ENCODE measurements at places on chromosomes 11 and 22.

DNA sequence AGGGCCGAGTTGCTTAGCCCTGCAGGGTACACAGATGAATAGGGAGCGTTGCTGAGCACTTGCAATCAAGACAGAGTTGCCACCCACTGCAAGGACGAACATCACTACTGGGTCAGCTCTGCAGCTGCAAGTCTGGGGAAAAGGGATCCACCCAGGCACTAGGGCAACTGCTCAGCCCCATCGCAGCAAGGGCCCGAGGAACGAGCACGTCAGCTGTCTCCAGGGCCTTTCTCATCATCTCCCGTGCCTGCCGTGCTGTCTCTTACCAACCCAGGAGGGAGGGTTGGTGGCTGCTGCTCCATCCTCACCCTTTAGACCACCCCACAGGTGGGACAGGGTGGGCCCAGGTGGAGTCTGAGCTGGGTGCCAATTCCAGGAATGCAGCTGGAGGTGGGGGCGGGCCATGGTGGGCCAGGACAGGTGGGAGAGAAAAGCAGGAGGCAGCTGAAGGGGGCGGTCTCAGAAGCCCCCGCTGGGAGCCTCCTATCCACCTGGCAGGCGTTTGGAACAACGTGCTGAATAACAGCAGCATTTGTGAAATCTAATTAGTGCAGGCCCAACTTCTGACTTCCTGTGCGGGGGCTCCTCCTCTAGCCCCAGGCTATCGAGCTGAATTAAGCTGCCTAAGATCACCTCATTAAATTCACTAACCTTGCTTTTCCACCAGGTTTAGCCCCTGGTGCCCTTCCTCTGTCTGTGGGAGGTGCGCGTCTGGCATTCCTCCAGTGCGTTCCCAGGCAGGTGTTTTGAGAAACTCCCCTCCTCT, 252.5 kb downstream of the ST3GAL4 start:
- DNase-seq: no peak

- DNase-seq: no peak
Measured at GRCh38 chr11:90722552-90723190, 499.8 kb upstream of the CHORDC1 start.

DNA sequence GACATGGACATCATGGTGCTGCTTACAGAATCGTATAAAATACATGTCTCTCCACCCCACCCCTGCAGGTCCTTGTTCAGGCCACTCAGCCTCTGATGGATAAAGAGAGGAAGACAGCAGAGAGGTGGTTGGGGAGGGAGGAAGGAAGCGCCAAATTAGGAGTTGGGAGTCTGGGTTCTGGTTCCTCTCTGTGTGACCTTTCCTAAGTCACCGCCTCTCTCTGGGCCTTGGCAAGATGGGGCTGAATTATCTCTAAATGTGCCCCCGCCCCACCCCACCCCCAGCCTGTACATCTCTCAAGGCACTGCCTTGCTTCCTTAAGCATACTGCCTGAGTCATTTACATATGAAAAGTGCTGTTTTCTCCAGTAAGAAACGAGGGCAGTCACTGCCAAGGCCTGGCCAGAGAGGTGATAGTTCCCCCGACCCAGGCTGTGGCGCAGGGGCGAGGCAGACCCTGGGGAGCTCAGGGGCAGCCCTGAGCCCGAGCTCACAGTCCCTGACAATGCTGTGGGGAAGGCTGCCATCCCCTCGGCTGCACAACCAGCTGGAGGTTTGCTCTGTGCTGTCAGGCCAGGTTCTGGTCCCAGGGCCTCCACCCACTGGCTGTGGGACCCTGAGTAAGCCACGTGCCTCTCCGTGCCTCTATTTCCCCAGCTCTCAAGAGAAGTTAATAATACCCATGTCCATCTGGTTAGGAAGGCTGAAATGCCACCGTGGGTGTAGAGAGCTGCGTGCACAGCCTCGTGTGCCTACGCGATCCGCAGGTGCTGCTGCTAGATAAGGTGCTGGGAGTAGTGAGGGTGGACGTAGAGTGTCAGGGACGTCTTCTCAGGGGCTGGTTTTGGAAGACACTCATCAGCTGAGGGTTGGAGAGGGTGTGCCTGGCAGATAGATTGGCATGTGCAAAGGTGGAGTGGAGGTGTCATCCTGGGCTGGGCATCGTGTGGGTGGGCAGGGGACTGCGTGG, 55.3 kb downstream of the CACNA1I start:
- DNase-seq: peak; percentile 43

DNA sequence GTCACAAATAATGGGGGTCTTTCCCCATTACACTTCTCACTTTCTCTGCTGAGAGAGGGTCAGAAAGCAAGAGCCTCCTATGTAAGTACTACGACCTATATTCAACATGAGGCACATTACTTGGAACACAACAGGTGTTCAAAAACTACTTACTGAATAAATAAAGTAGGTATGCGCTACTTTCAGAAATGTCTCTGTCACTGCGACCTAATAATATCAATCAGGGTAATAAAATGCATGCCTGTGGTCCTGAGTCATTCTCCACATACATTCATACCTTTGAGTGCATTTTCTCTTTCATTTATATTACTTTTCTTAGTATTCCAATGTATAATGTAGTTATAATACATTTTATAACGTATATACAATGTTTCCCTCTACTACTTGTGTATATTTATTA, 838.9 kb downstream of the DLG2 start:
- DNase-seq: no peak

DNA sequence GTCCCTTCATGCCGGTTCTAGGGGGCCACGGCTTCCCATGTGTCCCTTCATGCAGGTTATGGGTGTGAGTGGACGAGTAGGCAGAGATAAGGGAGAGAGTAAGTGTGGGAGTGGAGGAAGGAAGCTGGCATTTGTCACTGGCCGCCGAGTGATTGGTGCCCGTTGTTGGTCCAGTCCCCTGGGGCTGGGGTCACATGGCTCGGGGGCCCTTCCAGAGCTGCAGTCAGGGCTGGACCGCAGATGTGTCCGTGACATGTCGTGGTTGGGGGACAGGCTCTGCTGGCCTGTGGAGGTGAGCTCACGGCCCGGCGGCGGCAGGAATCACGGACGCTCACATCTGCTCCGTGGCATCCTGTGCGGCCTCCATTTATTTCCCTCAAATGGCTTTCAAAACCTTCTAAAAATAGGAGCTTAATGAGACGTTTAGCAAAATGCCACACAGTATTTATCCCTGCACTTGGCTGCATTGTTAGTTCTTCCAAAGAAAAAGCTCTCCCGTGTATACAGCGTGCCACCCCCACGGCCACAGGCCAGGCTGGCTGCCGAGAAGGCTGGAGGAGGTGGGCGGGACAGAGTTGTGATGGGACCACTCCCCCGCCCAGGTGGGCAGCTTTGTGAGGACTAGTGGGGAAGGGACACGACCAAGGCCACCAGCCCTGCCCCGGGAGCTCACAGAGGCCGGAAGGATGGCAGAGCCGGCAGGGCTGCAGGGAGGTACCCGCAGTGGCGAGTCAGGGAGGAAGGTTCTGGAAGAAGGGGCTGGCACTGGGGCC, 386.7 kb downstream of the TBC1D22A start:
- no peak for DNase-seq

DNA sequence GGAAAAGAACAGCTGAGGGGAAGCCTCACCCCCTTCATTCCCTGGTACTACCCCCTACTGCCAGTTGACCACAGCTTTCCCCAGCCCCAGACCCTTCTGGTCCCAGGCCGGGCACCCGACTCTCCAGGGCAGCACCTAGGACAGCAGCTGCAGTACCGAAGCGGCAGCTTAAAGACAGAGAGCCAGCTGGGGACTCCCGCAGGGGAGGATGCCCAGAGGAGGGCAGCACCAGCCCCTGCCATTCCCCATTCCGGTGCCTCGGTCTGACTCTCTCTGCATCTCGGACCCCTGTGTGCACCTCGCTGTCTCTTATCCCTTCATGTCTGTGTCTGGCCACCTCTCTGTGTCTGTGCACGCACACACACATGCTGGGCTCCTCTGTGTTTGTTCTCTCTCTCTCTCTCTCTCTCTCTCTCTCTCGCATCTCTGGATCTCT, 9.4 kb downstream of the IGSF9B start:
- DNase-seq: peak; percentile 67

DNA sequence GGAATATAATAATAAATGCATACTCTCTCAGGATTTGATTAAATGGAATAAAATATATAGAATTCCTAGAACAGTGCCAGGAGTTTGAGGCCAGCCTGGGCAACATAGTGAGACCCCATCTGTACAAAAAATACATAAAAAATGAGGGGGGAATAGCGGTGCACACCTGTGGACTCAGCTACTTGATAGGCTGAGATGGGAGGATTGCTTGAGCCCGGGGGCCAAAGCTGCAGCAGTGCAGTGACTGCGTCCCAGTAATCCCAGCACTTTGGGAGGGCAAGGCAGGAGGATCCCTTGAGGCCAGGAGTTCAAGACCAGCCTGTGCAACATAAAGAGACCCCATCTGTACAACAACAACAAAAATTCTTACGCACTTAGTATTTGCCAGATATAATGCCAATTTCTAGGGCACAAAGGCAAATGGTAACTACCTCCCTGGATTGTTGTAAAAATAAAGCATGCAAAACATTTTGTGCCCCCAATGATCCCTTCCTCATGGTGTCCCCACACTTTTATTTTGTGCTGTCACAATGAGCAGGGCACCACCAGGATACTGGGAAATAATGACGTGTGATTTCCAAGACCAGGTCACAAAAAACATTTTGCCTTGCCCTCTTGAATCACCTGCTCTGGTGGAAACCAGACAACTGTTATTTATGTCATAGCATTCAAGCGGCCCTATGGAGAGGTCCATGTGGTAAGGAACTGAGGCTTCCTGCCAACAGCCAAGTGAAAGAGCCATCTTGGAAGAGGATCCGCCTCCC, 18.3 kb upstream of the ZNF280A start:
- DNase-seq: no peak

- DNase-seq: peak; percentile 33
Measured at GRCh38 chr22:17471886-17472535, 91.3 kb upstream of the SLC25A18 start.

GRCh38 chr11:94791216-94791889, 23.2 kb downstream of the AMOTL1 start:
- DNase-seq: no peak

DNA sequence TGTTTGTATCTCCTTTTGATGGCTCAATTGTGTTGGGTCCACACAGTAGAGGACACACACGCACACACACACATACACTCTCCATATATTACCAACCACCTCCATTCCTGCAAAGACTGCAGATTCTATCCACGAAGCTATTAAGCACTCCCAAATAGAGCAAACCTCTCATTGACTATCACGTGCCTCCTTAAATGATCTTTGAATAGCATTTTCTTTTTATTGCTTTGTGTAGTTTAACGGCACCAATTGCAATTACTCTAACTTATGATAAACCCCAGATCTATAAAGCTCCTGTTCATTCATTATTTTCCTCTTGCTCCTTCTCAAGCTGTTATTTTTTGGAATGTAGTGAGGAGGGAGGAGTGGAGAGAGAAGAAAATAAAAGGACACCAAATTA, 204.7 kb downstream of the ST3GAL4 start:
- no peak for DNase-seq

GRCh38 chr22:24434471-24435322, 7.3 kb downstream of the ADORA2A start:
- DNase-seq: peak; percentile 92
